B cell (primary cell): ENCODE measurements at places on chromosomes 4 and X.
A peak's percentile ranks its signal among the peaks of the same experiment; 100 is the strongest.

DNA sequence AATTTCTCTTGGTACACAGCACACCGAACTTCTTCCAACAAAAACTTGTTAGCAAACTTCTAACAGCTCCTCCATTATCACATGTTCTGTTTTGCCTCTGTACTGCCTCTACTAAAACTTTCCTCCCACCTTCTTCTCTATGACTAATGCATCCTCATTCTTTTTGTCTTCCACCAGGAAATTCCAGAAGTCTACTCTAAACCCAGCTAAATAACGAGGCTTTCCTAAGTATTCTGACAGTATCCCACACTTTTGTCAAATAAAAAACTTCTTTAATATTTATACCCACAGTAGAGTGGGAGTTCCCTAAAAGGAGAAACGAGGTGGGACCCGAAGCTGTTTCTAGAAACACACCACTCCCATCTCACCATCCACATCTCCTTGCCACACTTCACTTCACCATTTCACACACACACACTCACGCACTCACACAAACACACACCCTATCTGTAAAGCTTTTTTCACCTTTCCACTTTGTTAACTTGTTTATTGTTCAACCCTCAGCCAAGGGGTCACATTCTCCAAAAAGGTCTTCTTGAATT is 280.3 kb downstream of the ARAP2 start:
- H3K27me3 ChIP-seq: no peaks in the 10 kb centered on the region
- H3K4me1 ChIP-seq: no peaks in the 10 kb centered on the region
- H3K4me3 ChIP-seq: no peak overlapping the region
- no peaks in the 10 kb centered on the region for H3K36me3 ChIP-seq
- H3K27ac ChIP-seq: no peak overlapping the region
- DNase-seq: no peak

DNA sequence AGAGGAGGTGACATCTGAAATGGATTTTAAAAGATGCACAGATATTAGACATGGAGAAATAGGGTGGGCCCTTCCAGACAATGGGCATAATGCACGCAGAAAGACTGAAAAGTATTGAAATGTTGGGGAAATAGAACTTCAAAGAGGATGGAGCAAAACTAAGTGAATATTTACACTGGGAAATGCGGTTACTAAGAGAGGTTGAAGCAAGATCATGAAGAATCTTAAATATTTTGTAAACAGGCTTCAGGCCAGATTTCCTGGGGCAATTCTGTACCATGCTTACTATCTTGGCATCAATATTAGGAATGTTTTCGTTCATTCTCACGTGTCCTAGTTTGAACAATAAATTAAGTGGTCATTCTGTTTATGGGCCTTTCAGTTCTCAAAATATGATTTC is 216.3 kb downstream of the ADAMTS3 start:
- DNase-seq: no peak
- no peak overlapping the region for H3K4me3 ChIP-seq
- no peaks in the 10 kb centered on the region for H3K4me1 ChIP-seq
- H3K27me3 ChIP-seq: no peaks in the 10 kb centered on the region

DNA sequence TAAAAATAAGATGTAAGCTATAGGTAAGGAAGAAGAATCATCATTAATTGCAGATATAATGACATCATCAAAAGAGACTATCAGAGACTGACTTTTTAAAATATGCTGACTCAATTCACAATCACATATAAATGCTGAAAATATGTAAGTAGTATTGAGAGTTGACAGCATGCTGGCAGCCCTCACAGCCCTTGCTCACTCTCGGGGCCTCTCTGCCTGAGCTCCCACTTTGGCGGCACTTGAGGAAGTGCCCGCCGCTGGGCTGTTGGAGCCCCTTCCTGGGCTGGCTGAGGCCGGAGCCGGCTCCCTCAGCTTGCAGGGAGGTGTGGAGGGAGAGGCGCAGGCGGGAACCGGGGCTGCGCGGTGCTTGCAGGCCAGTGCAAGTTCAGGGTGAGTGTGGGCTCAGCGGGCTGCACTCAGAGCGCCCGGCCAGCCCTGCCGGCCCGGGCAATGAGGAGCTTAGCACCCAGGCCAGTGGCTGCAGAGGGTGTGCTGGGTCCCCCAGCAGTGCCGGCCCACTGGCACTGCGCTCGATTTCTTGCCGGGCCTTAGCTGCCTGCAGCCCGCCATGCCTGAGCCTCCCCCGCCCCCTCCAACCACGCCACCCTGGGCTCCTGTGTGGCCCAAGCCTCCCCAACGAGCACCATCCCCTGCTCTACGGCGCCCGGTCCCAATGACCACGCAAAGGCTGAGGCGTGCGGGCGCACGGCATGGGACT is 68.9 kb downstream of the RAB28 start:
- no peaks in the 10 kb centered on the region for H3K27me3 ChIP-seq
- no peaks in the 10 kb centered on the region for H3K36me3 ChIP-seq
- no peak overlapping the region for H3K27ac ChIP-seq

DNA sequence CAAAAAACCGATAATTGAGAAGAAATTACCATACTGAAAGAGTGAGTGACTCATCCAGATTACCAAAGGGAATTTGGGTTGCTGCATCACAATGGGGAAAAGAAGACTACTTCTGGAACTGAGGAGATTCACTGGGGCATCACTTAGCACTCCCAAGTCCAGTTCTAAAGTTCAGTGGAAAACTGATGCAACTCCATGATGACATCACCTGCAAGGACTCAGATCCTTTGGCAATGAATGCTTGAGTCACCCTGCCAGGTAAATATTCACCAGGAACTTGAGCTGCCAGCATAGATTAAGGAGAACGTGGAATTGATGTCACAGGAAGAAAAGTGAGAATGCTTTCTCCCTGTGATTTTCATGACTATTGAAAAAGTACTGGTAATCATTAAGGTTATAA is 32.0 kb upstream of the SMIM10L2A start:
- H3K4me3 ChIP-seq: no peak overlapping the region
- no peak overlapping the region for H3K27ac ChIP-seq
- H3K4me1 ChIP-seq: no peaks in the 10 kb centered on the region
- H3K27me3 ChIP-seq: no peaks in the 10 kb centered on the region
- DNase-seq: no peak

DNA sequence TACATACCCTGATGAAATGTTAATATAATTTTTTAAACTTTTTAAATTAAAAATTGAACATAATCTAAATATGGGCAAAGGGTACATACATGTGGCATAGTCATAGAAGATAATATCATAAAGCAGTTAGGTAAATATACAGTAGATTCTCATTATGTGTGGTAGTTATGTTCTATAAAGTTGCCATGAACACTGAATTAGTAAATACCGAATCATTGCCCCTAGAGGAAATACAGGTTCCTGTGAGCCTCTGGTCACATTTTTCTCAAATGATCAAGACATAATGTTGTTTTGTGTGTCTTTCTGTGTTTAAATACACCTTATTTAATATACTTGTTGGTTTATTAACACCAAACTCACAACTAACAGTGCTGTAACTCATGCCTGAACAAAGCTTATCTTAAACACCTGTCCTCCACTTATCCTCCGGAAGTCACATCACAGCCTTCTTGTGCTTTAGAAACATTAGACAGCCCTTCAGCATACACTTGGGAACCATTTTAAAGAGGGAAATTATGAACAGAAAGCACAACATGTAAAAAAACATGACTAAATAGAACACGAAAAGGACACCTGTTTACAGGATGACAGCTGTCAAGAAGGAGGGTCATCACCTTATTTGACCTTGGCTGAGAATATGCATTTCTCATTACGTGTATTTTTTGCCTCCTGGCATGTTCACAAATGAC is 169.4 kb upstream of the NAP1L5 start:
- no peaks in the 10 kb centered on the region for H3K36me3 ChIP-seq
- no peak overlapping the region for H3K27ac ChIP-seq

GRCh38 chr4:152676052-152676854 is 3.5 kb downstream of the TMEM154 start:
- H3K27ac ChIP-seq: peak overlapping the region; percentile 76
- no peak for DNase-seq
- no peaks in the 10 kb centered on the region for H3K36me3 ChIP-seq
- H3K27me3 ChIP-seq: no peaks in the 10 kb centered on the region
- peak overlapping the region; percentile 29 for H3K4me3 ChIP-seq

GRCh38 chrX:13059637-13060499 is 15.4 kb upstream of the FAM9C start:
- H3K4me1 ChIP-seq: peaks cover 9% of the 10 kb centered on the region
- H3K27ac ChIP-seq: no peak overlapping the region
- no peak overlapping the region for H3K4me3 ChIP-seq
- H3K36me3 ChIP-seq: no peaks in the 10 kb centered on the region
- H3K27me3 ChIP-seq: no peaks in the 10 kb centered on the region
- DNase-seq: no peak

GRCh38 chrX:50099331-50099730 is 101.5 kb downstream of the AKAP4 start:
- H3K36me3 ChIP-seq: no peaks in the 10 kb centered on the region
- H3K4me1 ChIP-seq: no peaks in the 10 kb centered on the region
- H3K27ac ChIP-seq: no peak overlapping the region
- no peaks in the 10 kb centered on the region for H3K27me3 ChIP-seq

- no peaks in the 10 kb centered on the region for H3K27me3 ChIP-seq
- no peak overlapping the region for H3K4me3 ChIP-seq
- peaks cover 2% of the 10 kb centered on the region for H3K36me3 ChIP-seq
- no peaks in the 10 kb centered on the region for H3K4me1 ChIP-seq
- H3K27ac ChIP-seq: no peak overlapping the region
Measured at GRCh38 chr4:105741548-105741947, 33.0 kb downstream of the GSTCD start.

DNA sequence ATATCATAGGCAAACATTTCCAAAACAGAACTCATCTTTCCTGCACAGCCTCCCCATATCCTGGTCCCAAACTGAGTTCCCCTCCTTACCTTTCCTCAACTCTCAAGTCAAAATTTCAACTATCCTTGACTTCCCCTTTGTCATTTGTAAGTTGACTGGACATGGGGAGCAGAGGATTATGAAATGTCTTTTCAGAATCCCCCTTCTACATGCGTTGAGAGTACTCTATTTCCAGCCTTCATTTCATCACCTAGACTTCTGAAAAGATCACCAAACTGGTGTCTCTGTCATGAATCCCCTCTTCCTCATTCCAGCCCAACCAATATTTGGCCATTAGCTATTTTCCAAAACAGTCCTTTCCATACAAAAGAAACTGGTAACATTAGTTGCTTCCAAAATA is 95.2 kb downstream of the SYNPO2 start:
- H3K27me3 ChIP-seq: no peaks in the 10 kb centered on the region
- H3K27ac ChIP-seq: no peak overlapping the region
- H3K4me3 ChIP-seq: no peak overlapping the region
- H3K36me3 ChIP-seq: no peaks in the 10 kb centered on the region
- no peak for DNase-seq
- H3K4me1 ChIP-seq: no peaks in the 10 kb centered on the region

DNA sequence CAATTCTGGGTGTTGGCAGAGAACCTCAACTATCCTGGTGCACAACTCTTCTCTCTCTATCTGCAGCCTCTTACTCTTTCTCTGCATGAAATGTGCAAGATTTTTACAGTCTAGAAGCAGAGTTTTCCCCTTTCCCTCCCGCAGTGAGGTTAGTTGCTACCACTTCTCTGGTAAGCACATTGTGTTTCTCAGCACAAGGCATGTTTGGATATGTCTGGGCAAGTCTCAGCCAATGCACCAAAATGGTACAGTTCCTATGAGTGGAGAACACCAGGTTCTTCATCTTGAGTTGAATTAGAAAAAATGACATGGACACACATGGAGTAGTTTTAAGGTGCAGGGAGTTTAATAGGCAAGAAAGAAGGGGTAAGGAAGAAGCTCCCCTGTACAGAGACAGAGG is 187.0 kb downstream of the CCNG2 start:
- no peak for DNase-seq
- H3K36me3 ChIP-seq: no peaks in the 10 kb centered on the region
- H3K27me3 ChIP-seq: no peaks in the 10 kb centered on the region
- H3K4me1 ChIP-seq: no peaks in the 10 kb centered on the region

DNA sequence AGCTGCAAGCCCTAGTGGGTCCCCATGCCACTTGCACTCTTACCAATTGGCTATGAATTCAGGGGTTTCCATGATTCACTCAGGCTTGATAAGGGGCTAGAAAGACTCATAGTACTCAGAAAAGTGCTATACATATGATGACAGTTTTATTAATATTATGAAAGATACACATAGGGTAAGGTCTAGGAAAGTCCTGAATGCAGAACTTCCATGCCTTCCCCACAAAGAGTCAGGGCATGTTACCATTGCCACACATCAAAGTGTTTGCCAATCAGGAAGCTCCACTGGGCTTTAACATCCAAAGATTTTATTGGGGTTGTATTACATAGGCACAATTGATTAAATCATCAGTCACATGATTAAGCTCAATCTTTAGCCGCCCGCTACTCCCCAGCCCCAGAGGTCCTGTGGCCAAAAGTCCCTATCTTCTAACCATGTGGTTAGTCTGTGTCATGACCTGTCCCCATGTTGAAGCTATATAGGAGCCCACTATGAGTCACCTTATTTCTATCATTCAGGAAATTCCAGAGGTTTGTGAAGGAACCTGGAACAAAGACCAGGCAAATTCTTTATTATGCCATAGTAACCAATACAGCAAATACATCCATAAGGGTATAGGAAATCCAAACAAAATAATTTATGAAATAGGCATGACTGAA is 635.6 kb downstream of the STPG2 start:
- H3K4me1 ChIP-seq: no peaks in the 10 kb centered on the region
- H3K4me3 ChIP-seq: no peak overlapping the region
- H3K27ac ChIP-seq: no peak overlapping the region
- no peak for DNase-seq

DNA sequence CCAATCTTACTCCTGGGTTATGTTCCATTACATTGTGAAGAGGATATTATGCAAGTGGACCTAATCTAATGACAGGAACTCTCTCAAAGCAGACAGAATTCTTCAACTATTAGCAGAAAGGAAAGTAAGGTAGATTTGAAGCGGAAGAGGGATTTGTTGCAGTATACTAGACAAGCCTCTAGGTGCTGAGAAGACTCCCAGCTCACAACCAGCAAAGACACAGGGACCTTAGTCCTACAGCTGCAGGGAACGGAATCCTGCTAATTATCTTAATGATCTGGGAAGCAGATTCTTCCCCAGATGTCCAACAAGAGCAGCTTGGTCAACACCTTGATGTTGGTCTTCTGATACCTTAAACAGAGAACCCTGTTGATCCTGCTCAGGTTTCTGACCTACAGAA is 73.6 kb downstream of the STK32B start:
- no peak for DNase-seq
- H3K4me3 ChIP-seq: no peak overlapping the region
- H3K27me3 ChIP-seq: no peaks in the 10 kb centered on the region
- no peaks in the 10 kb centered on the region for H3K4me1 ChIP-seq

DNA sequence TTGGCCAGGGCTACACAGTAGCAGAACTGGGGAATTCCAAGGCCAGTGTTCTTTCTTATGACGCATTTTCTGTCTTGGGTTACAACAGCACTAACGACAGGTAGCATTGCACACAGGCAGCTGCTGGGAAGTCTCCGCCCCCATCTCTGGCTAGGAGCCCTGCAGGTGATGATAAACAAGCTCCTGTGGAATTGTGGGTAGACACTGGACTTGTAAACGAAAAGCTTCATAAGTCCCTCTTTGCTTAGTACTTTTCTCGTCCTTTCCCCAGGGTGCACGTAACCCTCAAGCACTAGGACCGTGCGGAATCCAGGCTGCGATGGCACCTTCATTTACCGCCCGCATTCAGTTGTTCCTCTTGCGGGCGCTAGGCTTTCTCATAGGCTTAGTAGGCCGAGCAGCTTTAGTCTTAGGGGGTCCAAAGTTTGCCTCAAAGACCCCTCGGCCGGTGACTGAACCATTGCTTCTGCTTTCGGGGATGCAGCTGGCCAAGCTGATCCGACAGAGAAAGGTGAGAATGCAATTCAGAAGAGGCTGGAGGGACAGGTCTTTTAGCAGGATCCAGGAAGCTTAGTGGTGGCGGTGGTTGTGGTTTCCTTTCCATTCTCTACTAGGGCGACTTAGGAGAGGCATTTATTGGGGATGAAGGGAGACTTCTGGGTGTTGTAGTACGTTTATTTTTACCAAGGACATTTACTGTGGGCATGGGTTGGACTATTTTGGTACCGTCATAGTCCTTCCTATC is at the start of gene FAAH2:
Gene FAAH2 (plus strand): TSS at position 200 of the 745 bp plus-strand sequence. CDS start 120 bp downstream, at position 320.
- H3K27ac ChIP-seq: no peak within 1 kb of the TSS
- peaks cover 4% of the 10 kb centered on the region for H3K4me1 ChIP-seq
- peak within 1 kb of the TSS; percentile 46 for H3K4me3 ChIP-seq
- no peaks in the 10 kb centered on the region for H3K27me3 ChIP-seq
